ENCODE measurements at places on chromosomes 2 and 18.

DNA sequence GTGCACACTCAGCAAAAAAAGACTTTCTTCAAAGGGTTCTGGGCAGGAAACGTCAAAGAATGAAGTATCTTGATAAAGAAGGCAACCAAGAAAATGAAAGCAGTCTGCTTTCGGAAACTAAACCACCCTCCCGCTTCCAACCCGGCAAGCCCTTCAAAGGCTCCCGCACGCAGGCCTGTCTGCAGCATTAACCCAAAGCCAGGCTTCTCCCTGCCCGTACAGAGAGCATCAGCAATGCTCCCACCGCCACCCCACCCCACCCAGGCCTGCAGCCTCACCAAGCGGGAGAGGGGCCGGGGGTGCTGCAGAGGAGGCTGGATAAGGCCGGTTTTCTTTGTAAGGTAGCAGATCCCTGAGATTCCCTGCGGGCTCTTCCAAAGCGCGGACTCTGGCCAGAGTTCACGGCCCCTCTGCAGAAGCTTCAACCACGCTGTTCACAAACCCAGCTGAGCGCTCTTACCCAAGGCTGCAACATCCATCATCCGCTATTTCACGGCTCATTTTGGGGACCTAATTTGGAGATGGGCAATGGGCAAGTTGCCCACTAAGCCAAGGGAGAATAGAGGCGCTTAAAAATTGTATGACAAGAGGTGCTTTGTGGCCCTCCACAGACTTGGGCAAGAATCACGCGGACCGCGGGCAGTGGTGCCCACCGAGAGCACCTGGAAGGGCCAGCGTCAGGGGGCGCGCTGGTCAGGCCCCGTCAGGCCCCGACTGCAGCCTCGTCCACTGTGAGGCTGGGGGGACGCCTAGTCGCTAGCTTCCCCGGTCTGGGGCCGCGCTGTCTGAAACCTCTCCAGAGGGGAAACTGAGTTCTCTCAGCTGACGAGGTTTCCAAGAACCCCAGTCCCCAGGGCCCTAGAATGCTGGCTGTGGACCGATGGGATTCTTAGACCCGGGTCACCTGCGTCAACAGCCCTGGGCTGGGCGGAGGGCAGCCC lies 225.4 kb upstream of the ID2 start:
- no peak for DNase-seq

DNA sequence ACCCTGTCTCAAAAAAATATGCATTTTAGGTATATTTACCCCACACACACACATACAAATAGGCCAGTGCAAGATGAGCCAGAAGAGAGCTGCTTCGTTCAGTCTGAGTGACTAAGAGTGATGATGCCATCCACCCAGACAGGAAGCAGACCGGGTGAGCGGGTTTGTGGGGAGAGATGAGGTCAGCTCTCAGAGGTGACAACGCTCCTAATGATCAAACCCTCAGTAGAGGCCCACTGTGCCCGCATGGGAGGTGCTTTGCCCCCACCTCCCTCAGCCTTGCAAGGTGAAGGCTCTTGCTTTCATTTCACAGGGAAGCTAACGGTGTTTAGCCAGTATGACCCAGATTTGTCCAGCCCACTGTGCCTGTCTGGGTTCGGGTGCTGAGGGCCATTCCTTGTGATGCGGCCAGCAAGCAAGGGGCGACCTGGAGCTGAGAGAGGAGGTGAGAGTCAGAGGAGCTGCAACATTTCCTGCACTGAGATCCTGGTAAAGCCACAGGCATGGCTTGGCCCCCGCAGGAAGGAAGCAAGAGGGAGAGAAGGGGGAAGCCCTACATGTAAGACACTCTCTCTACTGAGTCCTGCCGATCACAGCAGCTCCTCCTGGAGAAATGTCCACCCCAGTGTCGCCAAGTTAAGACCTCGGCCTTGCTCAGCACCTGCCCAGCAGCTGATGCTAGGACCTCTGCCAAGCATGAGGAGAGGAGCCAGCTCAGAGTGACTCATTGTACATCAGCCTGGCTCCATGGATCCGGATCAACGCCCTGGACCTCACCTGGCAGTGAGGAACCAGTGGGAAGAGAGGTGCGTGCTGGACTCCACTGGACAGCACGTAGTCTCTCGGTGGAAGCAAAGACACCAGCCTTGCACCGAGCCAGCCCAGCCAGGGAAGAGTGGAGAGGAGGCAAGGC lies 37.0 kb downstream of the NIFK start:
- peak; percentile 72 for DNase-seq

DNA sequence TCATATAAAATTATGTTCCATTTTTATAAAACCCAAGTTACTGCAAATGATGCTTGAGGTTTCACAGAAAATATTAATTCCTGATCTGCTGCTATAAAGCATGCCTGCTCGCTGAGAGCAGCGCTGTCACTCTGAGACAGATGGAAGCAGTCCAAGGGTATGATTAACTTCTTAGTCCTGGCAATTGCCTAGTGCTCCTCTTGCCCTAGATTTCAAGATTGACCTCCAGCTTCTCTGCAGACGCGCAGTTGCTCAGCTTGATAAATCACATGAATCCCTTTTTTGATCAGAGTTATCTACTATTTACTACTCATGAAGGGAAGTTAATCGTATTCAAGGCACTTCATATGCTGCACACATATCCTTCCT lies 154.6 kb upstream of the REV1 start:
- DNase-seq = no peak

DNA sequence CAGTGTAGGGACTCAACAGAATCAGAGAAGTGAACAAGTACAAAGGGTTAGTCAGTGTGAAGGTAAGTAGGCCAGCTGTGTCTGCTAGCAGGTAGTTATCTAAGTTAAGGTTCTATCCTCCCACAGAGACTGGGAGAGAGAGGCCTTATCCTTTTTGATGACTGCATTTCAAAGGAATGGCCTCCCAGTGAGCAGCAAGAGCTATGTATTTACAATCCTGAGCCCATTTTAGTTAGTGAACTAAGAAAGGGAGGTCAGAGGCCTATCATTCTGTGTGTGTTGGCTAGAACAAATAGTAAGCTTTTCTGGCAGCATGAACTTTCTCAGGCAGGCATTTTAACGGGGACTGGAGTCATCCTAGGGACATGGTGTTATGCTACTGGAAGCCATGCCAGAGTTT lies 182.9 kb downstream of the VWC2L start:
- no peak for DNase-seq

- no peak for DNase-seq
These were observed 15.3 kb upstream of the PRLH start for GRCh38 chr2:237551071-237551574.

DNA sequence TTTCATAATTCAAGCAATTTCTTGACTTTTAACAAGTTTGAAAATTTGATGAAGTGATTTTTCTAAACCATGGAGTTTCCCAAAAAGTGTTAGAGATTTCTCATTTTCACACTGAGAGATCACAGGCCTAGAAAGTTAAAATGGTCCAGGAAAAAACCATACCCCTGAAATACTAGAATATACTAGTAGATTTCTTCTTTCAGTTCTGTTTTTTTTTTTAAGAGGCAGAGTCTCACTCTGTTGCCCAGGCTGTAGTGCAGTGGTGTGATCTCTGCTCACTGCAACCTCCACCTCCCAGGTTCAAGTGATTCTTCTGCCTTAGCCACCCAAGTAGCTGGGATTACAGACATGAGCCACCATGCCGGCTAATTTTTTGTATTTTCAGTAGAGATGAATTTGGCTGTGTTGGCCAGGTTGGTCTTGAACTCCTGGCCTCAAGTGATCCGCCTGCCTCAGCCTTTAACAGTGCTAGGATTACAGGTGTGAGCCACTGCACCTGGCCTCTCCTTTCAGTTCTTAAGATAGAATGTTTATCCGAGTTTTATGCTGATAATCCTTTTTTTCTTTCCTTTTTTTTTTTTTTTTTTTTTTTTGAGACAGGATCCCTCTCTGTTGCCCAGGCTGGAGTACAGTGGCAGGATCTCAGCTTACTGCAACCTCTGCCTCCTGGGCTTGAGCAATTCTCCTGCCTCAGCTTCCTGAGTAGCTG lies 14.4 kb downstream of the MTHFD2 start:
- no peak for DNase-seq

GRCh38 chr2:170763232-170763631 lies 6.9 kb upstream of the ERICH2 start:
- no peak for DNase-seq

- DNase-seq = peak; percentile 69
These were observed 590 bp downstream of the EIF2B4 start for GRCh38 chr2:27369471-27370025.

GRCh38 chr2:217279556-217279955 lies 419.7 kb upstream of the TNP1 start:
- DNase-seq = no peak

- peak; percentile 57 for DNase-seq
These were observed 199.9 kb downstream of the BCL2 start for GRCh38 chr18:63119647-63120046.

DNA sequence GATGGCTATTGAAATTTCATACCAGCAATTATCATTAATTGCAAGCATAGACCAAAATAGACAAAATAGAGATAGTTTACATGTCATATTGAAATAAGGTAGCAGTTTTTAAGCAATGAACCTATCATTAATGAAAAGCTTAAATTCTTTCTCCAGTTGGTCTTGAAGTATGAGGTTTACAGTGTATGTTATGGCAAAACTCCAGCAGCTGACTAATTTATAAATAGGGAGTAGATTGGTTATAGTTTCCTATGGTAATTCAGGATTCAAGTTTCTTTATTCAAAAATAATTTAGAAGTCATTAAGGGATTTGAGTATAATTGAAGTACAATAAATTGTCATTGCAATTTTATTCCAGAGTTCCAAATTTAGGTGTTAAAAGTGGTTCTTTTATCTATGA lies 69.6 kb upstream of the COL5A2 start:
- DNase-seq = no peak

GRCh38 chr2:182779323-182779722 lies 63.3 kb downstream of the DNAJC10 start:
- DNase-seq = no peak

DNA sequence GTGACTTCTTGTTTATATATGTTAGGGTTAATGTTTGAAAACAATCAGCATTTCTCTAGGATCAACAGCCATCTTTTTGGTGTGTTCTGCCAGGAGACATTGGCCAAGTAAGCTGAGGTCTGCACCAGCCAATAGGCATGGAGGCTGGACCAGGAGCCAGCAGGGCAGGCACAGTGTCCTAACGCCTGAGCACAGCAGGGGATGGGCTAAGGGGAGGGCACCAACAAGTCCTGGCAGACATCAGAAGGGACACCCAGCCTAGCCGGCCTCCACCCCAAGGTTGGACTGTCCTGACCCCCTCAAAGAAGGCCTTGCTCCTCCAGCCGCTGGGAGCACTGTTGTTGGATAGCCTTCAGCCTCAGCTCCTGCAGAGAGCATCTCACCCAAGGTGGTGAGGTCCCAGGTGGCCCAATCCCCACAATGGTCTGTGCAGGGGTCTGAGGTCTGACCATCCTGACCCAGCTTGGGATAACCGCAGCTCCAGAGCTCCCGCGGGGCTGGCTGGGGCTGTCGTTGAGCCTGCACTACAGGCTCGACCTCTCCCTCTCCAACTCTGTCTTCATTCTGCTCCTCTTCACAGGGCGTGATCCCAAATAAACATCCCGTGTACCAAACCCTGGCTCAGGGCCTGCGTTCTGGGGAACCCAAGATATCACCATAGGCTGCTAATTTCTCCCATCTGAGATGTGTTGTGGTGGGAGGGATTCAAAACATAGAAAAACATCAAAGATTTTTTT lies 8.1 kb downstream of the TEX44 start:
- no peak for DNase-seq

GRCh38 chr2:60844105-60844504 lies 37.3 kb upstream of the REL start:
- no peak for DNase-seq

DNA sequence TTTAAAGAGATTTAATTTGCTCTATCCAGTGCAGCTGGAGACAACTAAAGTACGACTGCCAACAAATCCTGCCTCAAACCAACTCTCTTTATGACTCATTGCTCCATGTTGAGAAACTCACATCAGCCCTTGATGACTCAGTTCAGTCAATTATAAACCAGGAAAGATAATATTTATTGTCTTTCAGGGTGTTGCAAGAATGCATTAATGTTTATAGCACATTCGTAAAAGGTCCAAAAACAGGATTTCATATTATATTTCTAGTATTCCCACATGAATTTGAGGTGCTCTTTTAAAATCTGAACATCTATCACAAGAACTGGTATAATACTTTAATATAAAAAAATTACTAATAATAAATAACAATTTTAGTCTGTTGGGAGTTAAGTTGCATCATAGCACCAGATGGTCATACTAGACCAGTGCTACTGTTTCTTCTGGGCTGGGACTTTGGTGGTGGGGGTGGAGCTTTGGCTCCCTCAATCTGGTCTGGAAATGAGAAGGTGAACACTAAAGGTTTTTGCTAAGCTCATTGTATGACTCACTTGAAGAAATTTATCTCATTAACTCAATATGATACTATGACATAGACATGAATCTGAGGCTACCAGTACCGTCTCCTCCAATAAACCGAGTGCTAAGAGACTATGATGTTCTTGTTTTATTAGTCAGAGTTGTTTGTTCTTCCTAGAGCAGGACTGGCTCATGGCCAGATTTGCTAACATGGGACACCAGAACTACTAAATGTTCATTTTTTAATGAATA lies 26.6 kb upstream of the MAP3K20 start:
- peak; percentile 71 for DNase-seq

DNA sequence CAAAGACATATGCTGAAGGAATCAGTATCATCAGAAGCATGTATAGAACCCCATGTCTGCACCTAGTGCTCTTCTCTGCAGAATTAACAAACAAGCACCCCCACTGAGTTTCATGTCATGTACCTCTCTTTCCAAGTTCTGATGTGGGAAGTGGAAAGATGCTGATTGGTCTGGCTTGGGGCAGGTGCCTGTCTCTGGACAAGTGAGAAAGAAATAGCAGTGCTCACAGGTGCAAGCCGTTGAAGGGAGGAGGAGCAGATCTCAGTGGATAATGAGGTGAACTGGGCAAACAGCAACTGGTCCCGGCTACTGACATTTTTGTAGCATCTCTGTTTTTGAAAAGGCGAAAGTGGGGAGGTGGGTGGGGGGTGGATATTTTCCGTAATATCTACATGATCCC lies 17.5 kb upstream of the ACVR1 start:
- DNase-seq = no peak

GRCh38 chr2:19041434-19042041 lies 316.9 kb downstream of the OSR1 start:
- no peak for DNase-seq

DNA sequence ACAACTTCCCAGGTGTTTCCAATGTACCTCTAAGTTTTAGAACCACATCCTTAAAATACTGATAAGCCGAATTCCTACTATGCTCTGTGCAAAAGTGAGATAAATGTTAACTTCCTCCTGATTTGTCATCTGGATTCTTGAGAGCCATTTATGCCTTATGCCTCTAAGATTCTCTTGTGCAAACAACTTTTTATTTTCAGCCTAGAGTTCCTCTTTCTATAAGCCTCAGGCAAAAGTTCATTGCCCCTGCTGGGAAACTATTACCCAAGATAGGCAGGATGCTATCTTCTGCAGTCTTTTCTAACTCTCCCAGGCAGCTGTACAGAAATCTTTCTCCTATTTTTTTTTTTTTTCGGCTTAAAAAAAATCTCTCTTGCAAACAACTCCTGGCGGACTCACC lies 216.1 kb downstream of the KCNJ3 start:
- peak; percentile 92 for DNase-seq

DNA sequence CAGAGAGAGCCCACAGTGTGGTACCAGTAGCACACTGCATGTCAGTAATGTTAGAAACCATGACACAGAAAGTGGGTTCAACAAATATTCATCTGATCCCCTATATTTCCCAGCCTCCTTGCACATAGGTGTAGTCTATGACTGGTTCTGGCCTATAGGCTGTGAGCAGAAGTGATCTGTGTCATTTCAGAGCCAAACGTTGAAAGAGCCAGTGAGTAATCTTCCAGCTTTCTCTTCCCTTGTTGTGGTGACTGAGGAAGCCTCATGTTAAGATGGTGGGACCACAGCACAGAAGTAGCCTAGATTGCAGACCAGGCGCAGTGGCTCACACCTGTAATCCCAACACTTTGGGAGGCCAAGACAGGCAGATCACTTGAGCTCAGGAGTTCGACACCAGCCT lies 4.1 kb downstream of the TMEM237 start:
- no peak for DNase-seq

All from OCI-M1 (cell line).